Mesothelial cell of epicardium (in vitro differentiated cells): ENCODE measurements at places on chromosomes 16 and 17. TPM values are rescaled to one million over a fixed set of nuclear protein-coding genes. Genes with fewer than 3 reads are reported as not detected.

Gene MAFG
- total RNA-seq = 23.6 to 25.5 TPM (median 24.1 TPM) in 3 replicates

Gene HES7
- 0.45 to 0.75 TPM (median 0.66 TPM) in 3 replicates for total RNA-seq

Gene UMOD
- total RNA-seq = not detected in 3 replicates

Gene TMEM238L
- total RNA-seq = not detected in 3 replicates

DNA sequence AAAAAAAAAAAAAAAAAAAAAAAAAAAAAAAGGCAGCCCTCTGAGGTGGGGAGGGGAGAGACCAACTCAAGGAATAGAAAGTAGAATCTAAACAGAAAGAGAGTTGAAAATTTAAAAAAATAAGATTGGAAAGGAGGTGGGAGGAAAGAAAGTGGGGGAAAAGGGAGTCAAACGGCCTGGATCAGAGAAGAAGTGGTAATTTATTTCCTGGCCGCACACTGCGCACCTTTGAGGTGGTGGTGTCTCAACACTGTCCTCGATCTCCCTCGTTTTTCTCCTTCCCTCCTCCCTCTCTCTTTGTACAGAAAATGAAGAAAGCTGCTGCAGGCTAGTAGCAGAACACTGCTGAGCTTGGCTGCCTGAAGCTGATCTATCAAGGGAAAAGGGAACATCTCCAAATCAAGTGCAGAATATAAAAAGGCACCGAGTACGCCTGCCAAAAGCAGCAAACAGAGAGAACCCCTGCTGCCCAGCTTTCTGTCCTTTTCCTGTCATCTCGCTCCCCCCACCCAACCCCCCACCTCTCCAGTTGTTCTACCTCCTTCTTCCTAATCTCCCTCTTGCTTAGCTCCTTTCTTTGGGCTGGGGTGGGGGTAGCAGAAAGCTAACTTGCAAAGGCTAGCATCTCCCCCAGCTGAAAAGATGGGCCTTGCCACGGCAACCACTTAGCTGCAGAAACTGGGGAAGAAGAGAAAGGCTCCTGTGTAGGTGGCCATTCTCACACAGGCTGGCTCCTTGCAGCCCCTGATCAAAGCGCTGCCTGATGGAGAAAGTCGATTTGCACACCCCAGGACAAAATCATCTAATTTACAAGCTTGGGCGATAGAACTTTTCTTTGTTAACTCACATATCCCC is 22.5 kb downstream of the AXIN2 start:
- H3K4me3 ChIP-seq = no peak overlapping the region
- H3K27ac ChIP-seq = peak overlapping the region; percentile 83
- no peaks in the 10 kb centered on the region for H3K27me3 ChIP-seq
- no peak for DNase-seq

GRCh38 chr16:3131755-3132377 is 3.0 kb upstream of the ZNF213 start:
- peaks cover 9% of the 10 kb centered on the region for H3K36me3 ChIP-seq
- H3K4me1 ChIP-seq = peaks cover 30% of the 10 kb centered on the region
- H3K27me3 ChIP-seq = no peaks in the 10 kb centered on the region
- DNase-seq = no peak
- H3K4me3 ChIP-seq = peak overlapping the region; percentile 26

DNA sequence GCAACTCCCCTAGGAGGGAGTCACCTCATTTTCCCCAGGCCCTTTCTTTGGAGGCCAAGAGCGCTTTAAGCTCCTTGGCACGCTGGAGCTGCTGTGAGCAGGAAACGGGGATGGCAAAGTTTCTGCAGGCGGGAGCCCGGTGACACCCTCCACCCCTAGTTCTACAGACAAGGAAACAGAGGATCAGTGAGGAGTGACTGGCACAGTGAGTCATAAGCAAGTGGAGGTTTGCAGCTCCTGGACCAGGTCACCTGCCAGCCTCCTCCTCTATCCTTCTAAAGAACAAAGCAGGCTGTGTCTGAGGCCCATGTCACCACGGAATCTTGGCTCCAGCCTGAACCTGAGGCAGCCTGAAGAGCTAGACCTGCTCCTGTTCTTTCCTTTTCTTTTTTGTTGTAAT is 141.9 kb downstream of the TMEM132E start:
- no peak overlapping the region for H3K4me3 ChIP-seq
- H3K4me1 ChIP-seq = no peaks in the 10 kb centered on the region
- no peaks in the 10 kb centered on the region for H3K36me3 ChIP-seq
- no peak for DNase-seq

DNA sequence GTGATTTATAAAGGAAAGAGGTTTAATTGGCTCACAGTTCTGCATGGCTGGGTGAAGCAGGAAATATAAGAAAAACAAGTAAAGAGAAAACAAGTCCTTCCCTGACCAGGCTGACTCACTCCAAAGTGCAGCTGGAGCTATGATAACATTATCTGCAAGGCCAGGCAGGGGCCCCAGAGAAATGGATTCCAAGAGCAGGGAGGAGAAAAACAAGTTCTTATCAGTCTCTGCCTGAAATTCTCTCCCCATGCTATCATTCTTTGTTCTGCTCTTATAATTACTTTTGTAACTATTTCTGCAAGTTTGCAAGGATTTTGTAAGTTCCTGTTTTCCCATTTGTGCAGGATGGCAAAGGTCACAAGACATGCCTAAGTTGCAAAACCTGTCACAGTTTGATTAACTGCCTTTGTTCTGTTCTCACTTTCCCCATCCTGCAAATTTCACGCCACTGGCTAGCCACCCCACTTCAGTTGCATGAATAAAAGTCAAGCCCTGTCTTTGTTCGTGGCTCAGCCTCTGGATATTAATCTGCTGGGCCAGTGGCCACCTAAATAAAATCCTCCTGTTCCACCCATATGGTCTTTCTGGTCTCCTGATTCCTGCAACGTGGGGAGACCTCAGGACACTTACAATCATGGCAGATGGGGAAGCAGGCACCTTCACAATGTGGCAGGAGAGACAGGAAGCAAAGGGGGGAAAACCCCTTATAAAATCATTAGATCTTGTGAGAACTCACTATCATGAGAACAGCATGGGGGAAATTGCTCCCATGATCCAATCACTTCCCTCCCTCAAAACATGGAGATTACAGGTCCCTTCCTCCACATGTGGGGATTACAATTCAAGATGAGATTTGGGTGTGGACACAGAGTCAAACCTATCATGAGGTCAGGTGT is 13.1 kb downstream of the ABCA9 start:
- H3K4me1 ChIP-seq = peaks cover 22% of the 10 kb centered on the region
- H3K4me3 ChIP-seq = no peak overlapping the region
- peaks cover 4% of the 10 kb centered on the region for H3K27me3 ChIP-seq
- H3K27ac ChIP-seq = peak overlapping the region; percentile 88
- DNase-seq = no peak

DNA sequence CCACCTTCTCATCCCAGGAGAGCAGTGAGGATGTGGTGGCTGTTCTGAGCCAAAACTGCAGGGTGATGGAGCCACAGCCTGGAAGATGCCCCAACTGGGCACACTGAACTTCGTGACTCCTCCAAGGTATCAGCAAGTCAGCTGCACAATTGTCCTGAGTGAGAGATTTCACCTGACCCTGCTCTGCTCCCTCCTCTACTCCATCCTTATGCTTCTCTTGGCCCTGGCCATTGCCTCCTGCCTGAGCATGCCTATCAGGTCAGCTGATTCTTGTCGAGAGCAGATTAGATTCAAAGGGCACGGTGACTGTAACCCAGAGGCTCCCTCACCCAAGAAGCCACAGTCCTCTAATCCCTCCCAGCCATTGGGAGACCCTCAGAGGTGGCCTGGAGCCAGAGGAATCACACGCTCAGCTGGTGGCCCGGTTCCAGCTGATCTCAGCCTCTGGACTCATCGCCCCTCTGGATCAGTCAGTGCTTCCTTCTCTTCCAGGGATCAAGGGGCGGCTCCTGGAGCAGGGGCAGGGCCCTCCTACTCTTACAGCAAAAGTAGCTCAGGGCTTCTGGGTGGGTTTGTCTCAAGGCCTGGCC is 7.0 kb upstream of the CYB561 start:
- DNase-seq = no peak
- H3K4me3 ChIP-seq = no peak overlapping the region
- peaks cover 9% of the 10 kb centered on the region for H3K4me1 ChIP-seq

DNA sequence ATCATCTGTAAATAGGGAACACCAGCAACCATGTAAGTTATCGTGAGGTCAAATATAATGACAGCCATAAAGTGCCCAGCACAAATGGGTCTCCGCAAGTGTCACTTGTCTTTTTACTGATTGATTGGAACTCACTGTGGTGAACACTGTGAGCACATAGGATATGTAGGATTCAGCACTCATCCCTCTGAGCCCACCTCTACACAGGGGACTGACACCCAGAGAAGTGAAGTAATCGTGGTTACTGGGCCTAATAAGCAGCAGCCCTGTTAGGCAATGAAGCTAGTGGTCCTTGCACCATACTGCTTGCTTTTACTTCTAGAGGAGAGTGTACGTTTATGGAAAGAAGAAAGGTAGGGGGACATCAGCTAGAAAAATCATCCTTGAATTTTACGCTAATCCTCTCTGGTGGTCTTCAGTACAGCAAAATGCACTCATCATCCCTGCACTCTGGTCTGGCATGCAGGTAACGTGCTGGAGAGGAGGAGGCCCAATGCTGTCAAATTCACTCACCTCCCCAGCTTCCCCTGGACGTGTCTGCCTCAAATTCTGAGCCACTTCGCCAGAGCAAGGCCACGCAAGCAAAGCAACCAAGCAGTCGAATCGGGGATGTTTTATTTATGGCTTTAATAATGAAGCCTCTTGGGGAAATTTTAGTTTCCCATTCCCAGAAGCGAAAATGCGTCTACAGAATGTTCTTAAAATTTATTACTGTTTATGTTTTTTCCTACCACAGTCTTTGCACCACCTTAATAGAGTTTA is 74.7 kb downstream of the YPEL2 start:
- H3K27ac ChIP-seq = peak overlapping the region; percentile 95
- DNase-seq = no peak
- no peak overlapping the region for H3K4me3 ChIP-seq
- H3K36me3 ChIP-seq = peaks cover 9% of the 10 kb centered on the region
- peaks cover 33% of the 10 kb centered on the region for H3K4me1 ChIP-seq

- no peaks in the 10 kb centered on the region for H3K27me3 ChIP-seq
- peaks cover 65% of the 10 kb centered on the region for H3K4me1 ChIP-seq
- no peak for DNase-seq
- H3K27ac ChIP-seq = peak overlapping the region; percentile 98
- peak overlapping the region; percentile 55 for H3K4me3 ChIP-seq
Measured at GRCh38 chr17:2214929-2215615, 88.5 kb downstream of the SMG6 start.

DNA sequence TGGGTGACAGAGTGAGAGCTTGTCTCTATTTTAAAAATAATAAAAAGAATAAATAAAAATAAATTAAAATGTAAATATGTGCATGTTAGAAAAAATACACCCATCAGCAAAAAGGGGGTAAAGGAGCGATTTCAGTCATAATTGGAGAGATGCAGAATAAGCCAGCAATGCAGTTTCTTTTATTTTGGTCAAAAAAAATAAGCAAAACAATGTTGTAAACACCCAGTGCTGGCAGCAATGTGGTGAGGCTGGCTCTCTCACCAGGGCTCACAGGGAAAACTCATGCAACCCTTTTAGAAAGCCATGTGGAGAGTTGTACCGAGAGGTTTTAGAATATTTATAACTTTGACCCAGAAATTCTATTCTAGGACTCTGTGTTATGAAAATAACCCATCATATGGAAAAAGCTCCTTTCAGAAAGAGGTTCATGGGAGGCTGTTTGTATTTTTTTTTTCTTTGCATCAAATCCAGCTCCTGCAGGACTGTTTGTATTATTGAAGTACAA is 8.5 kb downstream of the STH start:
- H3K27ac ChIP-seq = no peak overlapping the region
- no peak overlapping the region for H3K4me3 ChIP-seq
- DNase-seq = no peak
- H3K27me3 ChIP-seq = no peaks in the 10 kb centered on the region
- H3K4me1 ChIP-seq = no peaks in the 10 kb centered on the region
- no peaks in the 10 kb centered on the region for H3K36me3 ChIP-seq

- H3K4me1 ChIP-seq = peaks cover 10% of the 10 kb centered on the region
- H3K36me3 ChIP-seq = no peaks in the 10 kb centered on the region
- no peak overlapping the region for H3K27ac ChIP-seq
- no peak overlapping the region for H3K4me3 ChIP-seq
- no peak for DNase-seq
Measured at GRCh38 chr16:26665166-26665939, 401.4 kb upstream of the C16orf82 start.

GRCh38 chr17:46896991-46897390 is 26.0 kb upstream of the GOSR2 start:
- H3K27me3 ChIP-seq = no peaks in the 10 kb centered on the region
- H3K4me3 ChIP-seq = no peak overlapping the region
- H3K4me1 ChIP-seq = peaks cover 28% of the 10 kb centered on the region
- H3K36me3 ChIP-seq = no peaks in the 10 kb centered on the region
- no peak overlapping the region for H3K27ac ChIP-seq

GRCh38 chr16:73206151-73206707 is 158.3 kb upstream of the ZFHX3 start:
- H3K27me3 ChIP-seq = no peaks in the 10 kb centered on the region
- H3K4me3 ChIP-seq = no peak overlapping the region
- no peak for DNase-seq
- H3K36me3 ChIP-seq = no peaks in the 10 kb centered on the region
- H3K4me1 ChIP-seq = peaks cover 3% of the 10 kb centered on the region

- H3K36me3 ChIP-seq = no peaks in the 10 kb centered on the region
- no peak overlapping the region for H3K4me3 ChIP-seq
- no peak for DNase-seq
- no peaks in the 10 kb centered on the region for H3K27me3 ChIP-seq
- no peak overlapping the region for H3K27ac ChIP-seq
- H3K4me1 ChIP-seq = no peaks in the 10 kb centered on the region
Measured at GRCh38 chr17:42623732-42624596, 14.5 kb downstream of the TUBG1 start.

GRCh38 chr17:73594025-73594424 is 50.2 kb downstream of the SDK2 start:
- H3K4me1 ChIP-seq = peaks cover 7% of the 10 kb centered on the region
- H3K27ac ChIP-seq = no peak overlapping the region
- DNase-seq = no peak
- H3K4me3 ChIP-seq = no peak overlapping the region

GRCh38 chr17:80695979-80696378 is 151.3 kb downstream of the RPTOR start:
- no peaks in the 10 kb centered on the region for H3K27me3 ChIP-seq
- no peak overlapping the region for H3K4me3 ChIP-seq
- H3K27ac ChIP-seq = peak overlapping the region; percentile 60
- no peak for DNase-seq
- H3K4me1 ChIP-seq = peaks cover 12% of the 10 kb centered on the region
- H3K36me3 ChIP-seq = peaks cover 7% of the 10 kb centered on the region
